ENCODE measurements at places on chromosomes 6 and 20. TPM values are rescaled to one million over a fixed set of nuclear protein-coding genes. Genes with fewer than 3 reads are reported as not detected.

The EEF1A2 gene
- 17.6 TPM for total RNA-seq

The SLC17A1 gene
- not detected for total RNA-seq

The GSTA3 gene
- total RNA-seq: not detected

DNA sequence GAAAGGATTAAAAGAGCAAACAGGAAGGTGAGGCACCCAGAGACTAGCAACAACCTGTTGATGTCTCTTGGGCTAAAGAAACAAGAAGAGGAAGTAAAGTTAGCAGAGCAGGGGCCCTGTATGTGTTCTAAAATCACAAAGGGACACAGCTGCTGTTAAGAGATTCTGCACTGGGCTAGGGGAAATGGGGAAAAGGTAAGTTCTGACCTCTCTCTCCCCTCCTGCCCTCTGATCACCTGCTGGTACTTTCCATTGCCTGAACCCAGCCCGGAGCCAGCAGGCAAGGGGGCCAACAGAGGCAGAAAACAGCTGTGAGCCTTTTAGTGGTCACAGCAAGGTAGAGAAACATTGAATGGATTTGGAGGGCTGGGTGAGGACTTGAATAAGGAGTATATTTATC, 13.5 kb upstream of the CNR1 start:
- DNase-seq: no peak
